ENCODE measurements at places on chromosomes 3 and 15.

DNA sequence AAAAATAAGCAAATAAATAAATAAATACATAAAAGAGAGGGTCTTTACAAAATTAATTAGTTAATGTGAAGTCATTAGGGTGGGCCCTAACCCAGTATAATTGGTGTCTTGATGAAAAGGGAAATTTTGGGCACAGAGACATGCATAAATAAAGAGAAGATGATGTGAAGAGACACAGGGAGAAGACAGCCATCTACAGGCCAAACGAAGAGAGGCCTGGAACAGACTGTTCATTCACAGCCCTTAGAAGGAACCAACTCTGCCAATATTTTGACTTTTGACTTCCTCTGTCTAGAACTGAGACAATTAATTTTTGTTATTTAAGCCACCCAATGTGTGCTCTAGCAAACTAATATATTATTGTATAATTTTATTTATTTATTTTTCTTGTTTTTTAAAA, 29.6 kb upstream of the SELENOK start:
- DNase-seq: no peak

- DNase-seq: no peak
Measured at GRCh38 chr3:11393401-11393800, 121.2 kb downstream of the ATG7 start.

- no peak for DNase-seq
Measured at GRCh38 chr3:195075199-195075940, 195.6 kb downstream of the XXYLT1 start.

DNA sequence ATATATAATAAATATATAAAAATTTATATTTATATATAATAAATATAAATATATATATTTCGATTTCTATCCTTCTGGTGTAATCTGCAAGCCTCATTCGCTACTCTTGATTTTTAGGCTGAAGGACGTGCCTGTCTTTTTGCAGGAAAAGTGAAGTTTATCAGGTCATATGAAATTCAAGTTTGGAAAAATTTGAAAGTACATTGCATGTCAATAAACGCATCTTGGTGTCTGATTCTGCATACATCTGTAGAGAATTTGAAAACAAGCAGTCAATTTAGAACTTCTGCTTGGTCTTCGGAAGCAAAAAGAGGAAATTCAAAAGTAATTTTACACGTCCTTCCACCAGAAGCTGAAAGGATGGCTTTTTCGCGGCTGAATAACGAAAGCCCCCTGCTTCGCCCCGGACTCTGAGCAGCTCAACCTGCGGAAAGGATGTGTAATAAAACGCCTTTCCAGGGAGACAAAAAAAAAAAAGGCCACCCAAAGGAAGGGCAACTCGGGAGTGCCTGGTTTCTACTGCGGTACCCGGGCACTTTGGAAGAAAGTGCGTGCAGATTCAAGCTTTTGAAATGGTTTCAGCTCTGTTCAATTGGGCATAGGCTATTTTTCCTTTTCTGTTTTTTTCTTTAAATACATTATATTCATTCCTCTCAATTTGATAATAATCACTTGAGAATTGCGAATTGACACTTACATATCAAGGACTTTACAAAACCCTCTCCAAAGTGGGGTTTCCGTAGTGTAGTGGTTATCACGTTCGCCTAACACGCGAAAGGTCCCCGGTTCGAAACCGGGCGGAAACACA, 1.5 kb upstream of the MYNN start:
- DNase-seq: peak; percentile 64

GRCh38 chr3:71547249-71548198, 36.0 kb downstream of the FOXP1 start:
- DNase-seq: no peak

DNA sequence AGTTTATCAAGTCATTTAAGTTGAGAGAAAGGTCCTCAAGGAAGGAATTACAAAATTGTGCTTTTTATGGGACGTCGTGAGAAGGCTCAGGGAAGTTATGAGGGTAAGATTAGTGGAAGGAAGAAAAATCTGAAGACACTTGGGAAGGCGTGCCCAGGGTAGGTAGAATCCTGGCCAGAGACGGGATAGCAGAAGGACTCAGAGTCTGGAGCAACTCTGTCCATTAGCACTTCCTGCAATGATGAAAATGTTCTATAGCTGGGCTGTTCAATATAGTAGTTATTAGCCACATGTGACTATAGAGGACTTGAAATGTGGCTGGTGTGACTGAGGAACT, 271.0 kb upstream of the ZPLD1 start:
- DNase-seq: no peak

DNA sequence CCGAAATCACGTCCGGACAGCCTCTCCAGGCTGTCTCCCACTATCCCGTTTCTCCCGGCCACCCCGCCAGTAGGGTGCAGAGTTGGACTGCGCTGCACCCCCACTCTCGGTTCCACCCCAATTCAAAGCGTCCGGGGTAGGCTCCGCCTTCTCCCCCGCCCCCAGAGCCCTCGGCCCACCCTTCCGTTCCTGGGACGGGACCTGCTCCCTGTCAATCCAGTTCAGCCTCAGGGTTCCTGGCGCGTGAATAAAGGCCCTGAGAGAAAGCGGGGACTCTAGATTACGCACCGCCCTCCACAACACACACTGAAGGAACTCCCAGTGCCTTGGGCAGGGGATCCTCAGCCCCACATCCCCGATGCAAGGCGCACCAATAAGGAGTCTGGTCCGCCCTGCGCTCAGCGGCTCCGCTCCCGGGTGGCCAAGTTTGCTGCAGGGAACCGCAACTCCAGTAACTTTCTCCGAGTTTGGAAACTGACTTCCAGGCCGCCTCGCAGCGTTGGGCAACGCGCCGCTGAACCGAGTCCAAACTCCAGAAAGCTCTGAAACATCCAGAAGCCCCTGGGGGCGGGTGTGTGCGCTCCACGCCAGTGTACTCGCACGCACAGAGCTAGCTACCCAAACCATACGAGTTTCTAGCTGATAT, 1.9 kb downstream of the ADAMTS9 start:
- DNase-seq: no peak

DNA sequence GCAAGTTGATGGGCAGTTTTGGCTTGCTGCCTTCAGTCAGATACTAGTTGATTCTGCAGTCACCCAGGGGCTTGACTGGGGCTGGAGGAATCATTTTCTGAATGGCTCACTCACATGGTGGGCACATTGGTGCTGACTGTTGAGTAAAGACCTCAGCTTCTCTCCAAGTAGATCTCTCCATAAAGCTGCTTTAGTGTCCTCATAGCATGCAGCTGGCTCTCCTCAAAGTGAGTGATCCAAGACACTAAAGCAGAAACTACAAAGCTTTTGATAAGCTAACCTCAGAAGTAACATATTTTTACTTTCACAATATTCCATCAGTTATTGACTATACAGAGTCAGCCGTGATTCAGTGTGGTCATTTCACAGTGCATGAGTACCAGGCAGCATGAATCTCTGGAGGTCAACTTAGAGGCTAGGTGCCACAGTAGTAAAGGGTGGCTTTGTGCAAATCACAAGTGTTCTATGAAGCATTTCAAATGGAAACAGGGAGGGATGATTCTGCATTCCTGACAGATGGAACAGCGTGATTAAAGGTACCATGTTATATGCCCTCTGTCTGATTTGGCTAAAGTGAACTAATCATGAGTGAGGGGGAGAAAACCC, 24.3 kb upstream of the ATP8B4 start:
- DNase-seq: no peak

- no peak for DNase-seq
Measured at GRCh38 chr3:48243886-48244285, 3.0 kb downstream of the ZNF589 start.

- no peak for DNase-seq
Measured at GRCh38 chr15:68887819-68888218, 42.5 kb upstream of the SPESP1 start.

GRCh38 chr15:52559575-52559974, 9.3 kb downstream of the ARPP19 start:
- DNase-seq: no peak

DNA sequence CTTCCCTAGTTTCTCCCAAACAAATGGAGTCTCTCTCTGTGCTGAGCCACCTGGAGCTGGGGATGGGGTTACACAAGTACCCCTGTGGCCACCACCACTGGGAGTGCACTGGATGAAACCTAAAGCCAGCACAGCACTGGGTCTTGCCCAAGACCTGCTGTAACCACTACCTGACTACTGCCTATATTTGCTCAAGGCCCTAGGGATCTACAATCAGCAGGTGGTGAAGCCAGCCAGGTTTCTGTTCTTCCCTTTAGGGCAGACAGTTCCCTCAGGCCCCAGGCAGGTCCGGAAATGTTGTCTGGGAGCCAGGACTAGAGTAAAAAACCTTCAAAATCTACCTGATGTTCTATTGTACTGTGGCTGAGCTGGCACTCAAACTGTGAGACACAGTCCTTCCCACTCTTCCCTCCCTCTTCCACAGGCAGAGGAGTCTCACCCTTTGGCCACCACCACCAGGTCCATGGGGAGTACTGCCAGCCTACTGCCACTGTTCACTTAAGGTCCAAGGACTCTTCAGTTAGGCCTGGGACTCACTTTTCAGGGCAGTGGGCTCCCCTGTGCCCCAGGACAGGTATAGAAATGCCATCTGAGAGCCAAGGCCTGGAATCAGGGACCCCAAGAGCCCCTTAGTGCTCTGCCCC, 23.8 kb downstream of the C3orf20 start:
- no peak for DNase-seq

DNA sequence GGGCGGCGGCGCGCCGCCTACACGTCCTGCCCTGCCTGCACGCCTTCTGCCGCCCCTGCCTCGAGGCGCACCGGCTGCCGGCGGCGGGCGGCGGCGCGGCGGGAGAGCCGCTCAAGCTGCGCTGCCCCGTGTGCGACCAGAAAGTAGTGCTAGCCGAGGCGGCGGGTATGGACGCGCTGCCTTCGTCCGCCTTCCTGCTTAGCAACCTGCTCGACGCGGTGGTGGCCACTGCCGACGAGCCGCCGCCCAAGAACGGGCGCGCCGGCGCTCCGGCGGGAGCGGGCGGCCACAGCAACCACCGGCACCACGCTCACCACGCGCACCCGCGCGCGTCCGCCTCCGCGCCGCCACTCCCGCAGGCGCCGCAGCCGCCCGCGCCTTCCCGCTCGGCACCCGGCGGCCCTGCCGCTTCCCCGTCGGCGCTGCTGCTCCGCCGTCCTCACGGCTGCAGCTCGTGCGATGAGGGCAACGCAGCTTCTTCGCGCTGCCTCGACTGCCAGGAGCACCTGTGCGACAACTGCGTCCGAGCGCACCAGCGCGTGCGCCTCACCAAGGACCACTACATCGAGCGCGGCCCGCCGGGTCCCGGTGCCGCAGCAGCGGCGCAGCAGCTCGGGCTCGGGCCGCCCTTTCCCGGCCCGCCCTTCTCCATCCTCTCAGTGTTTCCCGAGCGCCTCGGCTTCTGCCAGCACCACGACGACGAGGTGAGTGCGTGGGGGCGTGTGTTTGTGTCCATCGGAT, 602 bp downstream of the TRIM71 start:
- DNase-seq: no peak

DNA sequence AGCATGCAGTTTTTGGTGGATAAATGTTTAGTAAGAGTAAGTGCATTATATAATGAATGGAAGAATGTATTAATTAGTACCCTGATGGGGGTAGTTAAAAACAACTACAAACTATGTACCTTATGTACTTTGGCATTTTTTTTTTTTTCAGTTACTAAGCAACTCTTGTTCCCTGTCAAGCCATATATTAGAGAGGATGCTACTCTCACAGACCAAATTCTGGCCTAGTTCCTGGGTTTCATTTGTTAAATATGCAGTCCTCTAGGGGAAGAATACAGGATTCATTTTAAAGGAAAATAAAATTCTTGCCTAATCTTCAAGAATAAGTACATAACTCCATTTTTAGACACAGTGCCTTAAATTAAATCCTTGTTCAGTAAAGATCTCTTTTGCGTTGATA, 16.9 kb downstream of the FAM98B start:
- no peak for DNase-seq

- no peak for DNase-seq
Measured at GRCh38 chr3:143002727-143003126, 1.4 kb downstream of the U2SURP start.

- DNase-seq: no peak
Measured at GRCh38 chr15:67366904-67367303, 112.3 kb downstream of the IQCH start.

DNA sequence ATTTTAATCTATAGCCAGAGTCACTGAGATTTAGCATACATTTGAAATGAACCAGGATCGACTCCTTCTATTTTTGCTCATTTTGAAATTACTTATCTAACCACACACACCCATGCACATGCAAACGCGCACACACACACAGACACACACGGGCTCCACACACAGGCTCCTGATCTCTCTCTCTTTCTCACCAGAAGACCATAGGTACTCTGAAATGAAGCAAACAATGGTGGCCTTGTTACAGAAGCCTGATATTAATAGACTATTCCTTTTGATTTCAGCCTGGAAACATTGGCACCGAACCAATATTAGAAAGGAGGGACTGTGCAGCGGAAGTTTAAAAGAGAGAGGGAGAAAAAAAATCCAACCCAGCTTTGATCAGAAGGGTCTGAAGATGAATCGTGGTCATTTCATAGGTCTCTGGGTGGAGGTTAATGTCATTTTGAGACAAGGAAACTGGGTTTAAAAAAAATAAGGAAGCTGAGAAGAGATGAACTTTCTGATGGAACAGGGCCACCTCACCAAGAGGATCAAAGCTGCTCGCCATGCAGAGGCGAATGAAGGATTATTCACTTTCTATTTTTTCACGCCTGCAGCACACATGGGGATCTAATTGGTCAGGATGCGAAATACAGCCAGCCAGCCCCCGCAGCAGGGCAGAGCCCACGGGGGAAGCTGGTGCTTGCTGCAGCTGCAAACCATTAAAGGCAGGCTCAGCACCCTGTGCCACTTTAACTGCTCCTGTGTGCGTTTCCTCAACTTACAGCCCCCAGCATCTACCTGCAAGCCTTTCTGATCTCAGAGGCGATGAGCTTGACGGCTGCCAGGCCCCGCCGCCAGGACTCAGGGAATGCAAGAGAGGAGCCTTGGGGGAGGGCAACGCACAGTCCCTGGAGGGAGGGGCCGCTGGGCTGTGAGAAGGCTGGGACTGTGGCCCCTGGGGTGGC, 88.8 kb downstream of the HES1 start:
- no peak for DNase-seq

- no peak for DNase-seq
Measured at GRCh38 chr15:62881056-62881455, 161.5 kb upstream of the TPM1 start.

DNA sequence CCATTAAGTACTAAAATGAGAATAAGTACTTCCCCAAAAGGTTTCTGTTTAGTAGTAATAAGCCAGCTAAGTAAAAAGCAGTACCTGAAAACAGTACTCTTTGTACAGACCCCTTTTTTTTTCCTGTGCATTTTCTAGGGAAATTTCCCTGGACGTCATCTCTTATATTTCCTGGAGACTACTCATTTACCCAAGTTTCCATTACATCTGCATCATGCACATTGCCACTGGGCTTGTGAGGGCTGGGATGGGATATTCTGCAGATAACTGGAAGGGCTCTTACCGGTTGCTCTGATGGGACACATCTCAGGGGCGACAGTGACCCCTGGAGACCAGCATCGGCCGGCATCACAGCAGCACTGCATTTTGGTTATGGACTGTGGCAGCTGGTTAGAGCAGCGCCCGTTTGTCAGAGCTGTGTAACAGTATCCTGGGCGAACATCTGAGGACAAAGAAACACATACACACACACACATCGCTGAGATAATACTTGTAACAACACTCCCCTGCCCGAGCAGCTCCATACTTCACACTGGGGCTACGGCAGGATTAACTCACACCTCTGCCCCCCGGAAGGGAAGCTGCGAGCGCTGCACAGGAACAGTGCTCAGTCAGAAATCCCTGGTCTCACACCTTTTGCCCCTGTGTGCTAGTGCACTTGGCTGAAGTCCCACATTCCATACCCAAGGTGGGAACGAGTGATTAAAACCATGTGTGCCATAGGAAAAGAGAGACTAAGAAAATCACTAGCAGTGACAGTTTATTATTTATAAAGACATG, 124.9 kb downstream of the FBN1 start:
- DNase-seq: no peak

- DNase-seq: no peak
Measured at GRCh38 chr3:139601191-139601961, 61.8 kb upstream of the RBP1 start.
